ENCODE measurements at places on chromosomes 3 and 15.

DNA sequence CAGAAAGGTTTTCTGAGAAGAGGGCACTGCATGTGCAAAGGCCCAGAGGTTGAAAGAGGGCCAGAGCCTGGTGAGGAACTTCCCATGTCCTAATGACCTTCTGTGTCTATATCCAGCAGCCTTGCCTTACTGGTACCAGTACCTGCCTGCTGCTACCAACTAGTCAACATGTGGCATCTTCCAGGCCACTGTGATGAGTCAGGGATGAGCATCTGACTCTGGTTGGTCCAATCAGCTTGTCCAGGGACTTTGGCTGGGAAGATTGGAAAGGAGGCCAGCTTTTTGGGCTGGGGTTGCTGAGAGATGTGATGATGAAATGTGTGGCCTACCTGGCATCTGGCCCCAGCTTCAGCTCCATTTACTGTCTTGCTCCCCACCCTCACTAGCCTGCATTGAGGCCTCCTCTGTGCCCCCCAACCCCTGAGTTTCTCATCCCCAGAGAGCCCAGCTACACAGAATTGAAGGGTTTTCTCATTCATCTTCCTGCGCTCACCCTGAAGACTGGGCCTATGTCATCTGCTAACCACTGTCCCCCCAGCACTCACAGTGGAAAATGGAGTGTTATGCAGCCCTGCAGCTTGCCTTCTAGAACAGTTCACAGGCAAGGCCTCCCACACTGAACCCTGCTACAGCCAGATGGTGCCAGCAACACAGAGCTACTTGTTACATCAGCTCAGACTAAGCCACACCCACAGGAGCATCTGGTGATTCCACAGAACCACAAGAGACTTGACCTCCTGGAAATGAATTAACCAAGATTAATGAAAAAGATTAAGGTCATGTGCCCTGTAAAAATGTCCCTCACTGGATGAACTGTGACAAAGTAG, 1.3 kb upstream of the TWF2 start:
- DNase-seq, result no peak

DNA sequence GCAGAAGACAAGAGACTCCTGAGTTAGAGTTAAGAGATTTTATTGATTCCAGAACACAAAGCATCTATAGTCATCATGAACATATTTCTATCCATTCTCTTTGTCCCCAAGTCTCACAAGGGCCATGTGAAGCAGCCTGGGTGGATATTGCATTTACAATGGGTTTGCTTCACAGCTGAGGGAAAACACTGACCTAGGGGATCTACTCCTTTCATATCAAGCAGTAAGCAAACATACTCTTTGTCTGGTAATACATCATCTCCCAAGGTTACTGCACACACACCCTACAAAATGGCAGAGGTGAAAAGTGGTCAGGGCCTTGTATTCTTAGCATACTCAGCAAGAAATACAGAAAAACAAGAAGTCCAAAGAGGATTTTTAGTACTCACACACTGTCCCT, 267.7 kb upstream of the BCHE start:
- no peak for DNase-seq

DNA sequence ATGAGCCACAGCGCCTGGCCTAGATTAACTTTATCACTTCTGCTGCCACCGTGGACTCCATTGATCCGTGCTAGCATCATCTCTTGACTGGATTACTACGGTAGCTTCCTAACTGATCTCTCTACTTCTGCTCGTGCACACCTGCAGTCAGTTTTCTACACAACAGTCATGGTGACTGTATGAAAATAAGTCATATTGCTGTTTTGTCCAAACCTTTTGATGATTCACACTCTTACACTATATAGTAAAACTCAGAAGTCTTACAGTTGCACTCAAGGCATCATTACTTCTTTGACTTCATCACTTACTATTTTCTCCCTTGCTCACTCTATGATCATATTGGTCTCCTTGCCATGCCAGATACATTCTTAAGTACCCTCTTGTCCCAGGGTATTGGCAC, 10.1 kb downstream of the PDCD6IP start:
- DNase-seq, result no peak

- DNase-seq, result no peak
Observed at GRCh38 chr3:111517801-111518200, 24.2 kb upstream of the CD96 start.

DNA sequence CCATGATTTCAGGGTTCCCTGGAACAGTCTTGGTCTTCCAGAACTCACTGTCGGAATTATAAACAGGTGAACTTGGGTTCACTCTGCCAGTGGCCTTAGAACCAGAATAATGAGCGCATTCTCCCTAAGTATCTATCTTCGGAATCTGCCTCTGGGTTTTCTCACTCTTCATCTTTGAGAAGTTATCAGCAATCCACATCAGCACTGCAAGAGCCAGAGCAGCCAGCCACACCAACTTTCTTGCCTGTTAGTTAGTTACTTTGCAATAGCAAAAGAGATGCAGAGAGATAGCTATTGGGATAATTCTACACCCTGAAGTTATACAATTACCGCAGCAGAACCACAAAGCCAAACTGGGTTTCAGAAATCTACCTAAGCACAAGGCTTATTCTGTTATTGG, 25.8 kb downstream of the GLB1 start:
- DNase-seq, result no peak

DNA sequence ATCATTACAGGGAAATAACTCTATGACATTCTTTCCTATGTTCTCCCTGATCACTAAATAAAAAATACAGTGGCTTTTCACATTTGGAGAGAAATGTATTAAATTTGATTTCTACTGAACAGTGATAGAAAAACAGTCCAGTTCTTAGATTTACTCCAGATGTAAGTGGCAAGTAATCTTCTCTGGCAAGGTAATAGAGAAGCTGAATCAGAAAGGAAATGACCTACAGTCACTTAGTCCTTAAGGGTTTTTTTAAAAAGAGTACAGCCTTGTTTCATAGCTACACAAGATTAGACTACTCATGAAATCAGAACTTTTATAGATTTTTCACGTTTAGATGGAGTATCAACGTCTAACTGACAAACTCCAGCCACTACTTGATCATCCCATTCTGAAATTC, 236.9 kb downstream of the CADPS start:
- DNase-seq, result no peak

DNA sequence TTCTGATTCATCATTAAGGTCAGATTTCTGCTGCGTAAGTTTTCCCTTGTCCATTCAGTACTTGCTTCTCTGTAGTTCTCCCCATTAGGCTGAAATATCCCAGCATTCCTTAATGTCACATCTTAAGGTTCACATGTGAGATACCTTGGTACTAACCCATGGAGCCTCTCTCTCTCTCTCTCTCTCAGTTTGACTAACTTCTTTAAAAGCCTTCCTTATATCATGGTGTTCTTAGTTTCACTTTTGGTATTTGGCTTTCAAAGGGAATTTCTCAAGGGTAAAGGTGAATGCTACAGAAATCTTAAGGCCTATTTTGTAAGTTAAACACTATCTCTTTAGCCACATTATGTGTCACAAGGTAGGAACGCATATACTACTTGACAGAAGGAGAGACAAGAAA, 427.3 kb upstream of the ZNF717 start:
- no peak for DNase-seq

DNA sequence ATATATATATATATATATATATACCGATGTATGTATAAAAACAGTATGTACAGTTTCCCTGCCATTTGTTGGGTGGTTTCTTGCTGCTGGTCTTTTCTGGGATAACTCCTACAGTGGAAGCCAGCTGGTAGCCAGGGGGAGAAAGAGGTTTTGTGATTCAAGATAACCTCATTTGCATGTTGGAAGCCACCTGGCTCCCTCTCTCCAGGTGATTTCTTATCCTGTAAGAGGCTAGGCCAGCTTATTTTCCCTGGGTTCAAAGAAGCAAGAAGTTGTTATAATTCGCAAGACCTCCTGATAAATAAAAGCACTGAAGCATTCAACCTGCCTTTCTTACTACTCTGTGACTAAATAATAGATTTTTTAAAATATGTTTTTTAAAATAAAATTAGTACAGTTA, 443.3 kb downstream of the VGLL3 start:
- DNase-seq, result peak; percentile 15

- no peak for DNase-seq
Observed at GRCh38 chr3:59821274-59821673, 771.4 kb upstream of the CFAP20DC start.

DNA sequence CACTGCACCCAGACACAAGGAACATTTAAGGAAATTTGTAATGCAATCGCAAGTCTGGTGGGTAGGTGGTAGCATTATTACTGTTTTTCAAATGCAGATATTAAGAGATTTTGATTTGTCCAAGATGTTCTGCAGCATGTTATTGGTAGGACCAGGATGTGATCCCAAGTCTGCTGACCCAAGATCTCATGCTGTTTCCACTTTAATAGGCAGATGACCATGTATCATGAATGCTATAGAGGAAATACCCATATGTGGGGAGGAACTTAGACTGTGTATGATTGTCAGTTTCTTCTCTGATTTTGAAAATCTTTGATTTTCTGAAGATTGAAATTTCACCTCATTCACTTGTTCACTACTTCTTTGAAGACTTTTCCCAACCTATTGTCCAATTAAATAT, 28.7 kb downstream of the ATP6V1A start:
- DNase-seq, result no peak

Measured in neural progenitor cell (in vitro differentiated cells).